ENCODE measurements at places on chromosomes 12 and 14.

DNA sequence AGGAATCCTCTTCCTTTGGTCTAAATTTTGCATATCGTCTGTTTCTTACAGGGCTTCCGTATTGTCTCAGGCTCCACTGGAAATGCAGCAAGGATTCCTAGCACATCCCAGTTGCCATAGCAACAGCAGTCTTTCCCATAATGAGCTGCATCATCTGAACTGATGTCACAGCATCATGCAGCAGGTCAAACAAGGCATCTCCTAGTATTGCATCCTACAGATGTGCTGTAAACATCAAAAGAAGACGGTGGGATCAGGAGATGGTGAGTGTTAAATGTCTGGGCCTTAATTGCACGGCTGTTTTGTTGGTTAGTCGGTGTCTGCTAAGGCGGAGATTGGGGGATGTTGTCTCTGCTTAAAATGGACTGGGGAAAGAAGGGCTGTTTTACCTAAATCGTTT lies at the start of gene AKAP6:
Gene AKAP6 (plus strand): TSS at position 153 of the 400 bp plus-strand sequence. CDS start 104,196 bp downstream, outside the sequence.
- DNase-seq: no peak

DNA sequence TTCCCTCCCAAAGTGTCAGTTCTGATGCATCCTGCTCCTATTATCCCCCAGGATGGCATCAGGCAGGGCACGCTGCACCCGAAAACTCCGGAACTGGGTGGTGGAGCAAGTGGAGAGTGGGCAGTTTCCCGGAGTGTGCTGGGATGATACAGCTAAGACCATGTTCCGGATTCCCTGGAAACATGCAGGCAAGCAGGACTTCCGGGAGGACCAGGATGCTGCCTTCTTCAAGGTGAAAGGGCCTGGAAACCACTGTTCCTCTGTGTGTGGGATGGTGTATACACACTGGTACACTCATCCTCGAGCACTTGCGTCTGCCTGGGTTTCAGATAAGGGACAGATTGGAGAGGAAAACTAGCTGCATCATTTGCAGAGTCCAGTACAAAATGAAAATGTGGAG lies 1.0 kb downstream of the IRF9 start:
- no peak for DNase-seq

DNA sequence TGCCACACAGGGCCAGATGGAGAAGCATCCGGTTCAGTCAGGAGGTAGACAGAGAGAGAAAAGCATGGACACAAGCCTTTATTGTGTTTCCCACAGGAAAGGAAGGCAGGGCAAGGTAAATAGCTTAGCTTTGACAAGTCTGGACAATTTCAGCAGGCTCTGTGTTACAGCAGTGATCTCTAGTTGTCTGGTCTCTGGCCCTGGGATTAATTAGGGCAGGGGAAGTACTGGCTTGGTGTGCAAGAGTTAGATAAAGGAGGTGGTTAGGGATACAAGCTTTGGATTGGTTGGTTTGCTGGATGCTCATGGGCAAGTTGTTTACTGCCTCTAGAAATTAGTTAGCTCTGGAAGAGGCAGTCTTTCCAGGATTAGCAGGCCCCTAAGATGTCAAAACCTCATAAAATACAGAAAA lies 15.1 kb upstream of the NGDN start:
- DNase-seq: no peak

DNA sequence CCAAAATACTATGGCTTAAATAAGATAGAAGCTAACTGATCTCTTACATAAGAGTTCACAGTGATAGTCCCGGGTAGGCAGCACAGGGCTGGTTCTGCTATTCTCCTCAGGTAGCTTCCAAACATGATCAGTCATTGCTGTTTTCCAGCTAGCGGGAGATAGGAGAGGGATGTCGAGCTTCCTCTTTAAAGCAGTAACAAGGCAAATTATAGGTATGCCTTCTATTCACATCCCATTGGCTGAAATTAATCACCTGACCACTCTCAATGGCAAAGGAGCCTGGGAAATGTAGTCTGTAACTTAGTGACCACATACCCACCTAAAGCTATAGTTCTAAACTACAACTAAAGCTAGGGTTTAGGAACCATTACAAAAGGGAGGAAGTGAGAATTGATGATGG lies 34.5 kb upstream of the VRK1 start:
- no peak for DNase-seq

GRCh38 chr14:74022346-74022745 lies 3.2 kb downstream of the BBOF1 start:
- DNase-seq: no peak
